AG09319 (cell line): ENCODE measurements at places on chromosomes 4 and X.

GRCh38 chrX:13198056-13198761, 121.6 kb downstream of the ATXN3L start:
- no peak for DNase-seq

GRCh38 chr4:9771034-9771433, 10.4 kb upstream of the DRD5 start:
- DNase-seq: no peak

GRCh38 chr4:155974476-155974749, 20.7 kb upstream of the CTSO start:
- no peak for DNase-seq

- DNase-seq: no peak
These were observed 21.7 kb upstream of the GEMIN8 start for GRCh38 chrX:14051416-14051815.

- DNase-seq: no peak
These were observed 4.5 kb downstream of the RAPGEF2 start for GRCh38 chr4:159107203-159107925.

- no peak for DNase-seq
These were observed 30.6 kb downstream of the WWC2 start for GRCh38 chr4:183129675-183130074.

DNA sequence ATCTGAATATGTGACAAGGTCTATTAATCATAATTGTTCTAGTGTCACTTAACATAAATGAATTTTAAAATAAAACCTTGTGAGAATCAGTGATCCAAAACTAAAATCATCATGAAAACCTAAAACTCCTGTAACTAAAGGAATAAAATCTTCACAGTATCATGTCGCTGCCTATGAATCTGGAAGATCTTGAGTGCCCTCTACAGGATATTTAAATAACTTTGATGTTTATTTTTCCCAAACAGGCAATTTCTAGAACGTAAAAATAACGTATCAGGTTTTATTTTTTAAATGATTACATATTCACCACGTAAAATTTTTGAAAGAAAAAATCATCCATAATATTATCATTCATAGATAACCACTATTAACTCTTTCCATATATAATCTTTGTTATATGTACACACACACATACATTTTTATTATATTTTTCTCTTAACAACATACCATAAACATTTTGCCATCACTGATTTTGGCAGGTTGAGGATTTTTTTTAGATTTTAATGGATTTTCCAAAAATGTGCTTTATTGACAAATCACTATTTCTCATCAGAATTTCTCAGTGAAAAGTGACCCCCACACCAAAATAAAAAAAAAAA, 79.6 kb downstream of the COMMD8 start:
- DNase-seq: no peak

- DNase-seq: no peak
These were observed 129.8 kb upstream of the TRIM2 start for GRCh38 chr4:153074486-153074885.

DNA sequence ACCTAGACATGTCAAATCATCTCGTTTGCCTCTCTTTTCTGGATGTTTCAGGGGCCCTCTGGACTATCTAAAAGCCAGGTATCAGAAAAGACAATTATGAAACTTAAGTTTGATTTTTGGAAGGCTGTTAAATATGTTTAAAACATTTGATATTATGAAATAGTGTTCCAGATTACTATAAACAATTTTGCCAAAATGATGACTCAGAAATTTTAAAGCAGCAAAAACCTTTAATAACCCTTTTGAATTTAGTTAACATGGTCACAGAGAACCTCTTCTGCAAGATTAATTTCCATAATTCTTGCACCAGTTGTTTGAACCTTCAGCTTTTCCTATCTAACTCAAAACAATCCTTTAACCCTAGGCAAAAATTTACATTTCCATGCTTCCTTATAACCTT, 18.8 kb upstream of the FAM47E start:
- DNase-seq: no peak

DNA sequence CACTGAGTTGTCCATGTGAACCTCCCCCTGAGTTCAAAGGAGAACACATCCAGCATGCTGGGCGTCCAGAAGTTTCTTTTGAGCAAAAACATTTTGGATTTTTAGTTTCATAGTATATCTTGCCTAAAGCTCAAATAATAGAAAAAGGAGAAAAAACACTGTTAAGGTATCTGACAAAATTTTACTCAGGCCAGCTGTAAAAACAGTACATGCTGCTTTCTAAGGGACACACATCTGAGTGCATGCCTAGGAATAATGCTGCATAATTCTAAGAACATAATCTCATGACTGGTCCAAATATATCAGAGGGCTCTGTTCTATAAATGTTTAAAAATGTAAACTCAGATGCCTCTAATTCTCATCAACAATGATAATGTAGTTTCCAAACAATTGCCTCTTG, 561.3 kb upstream of the INTU start:
- no peak for DNase-seq

DNA sequence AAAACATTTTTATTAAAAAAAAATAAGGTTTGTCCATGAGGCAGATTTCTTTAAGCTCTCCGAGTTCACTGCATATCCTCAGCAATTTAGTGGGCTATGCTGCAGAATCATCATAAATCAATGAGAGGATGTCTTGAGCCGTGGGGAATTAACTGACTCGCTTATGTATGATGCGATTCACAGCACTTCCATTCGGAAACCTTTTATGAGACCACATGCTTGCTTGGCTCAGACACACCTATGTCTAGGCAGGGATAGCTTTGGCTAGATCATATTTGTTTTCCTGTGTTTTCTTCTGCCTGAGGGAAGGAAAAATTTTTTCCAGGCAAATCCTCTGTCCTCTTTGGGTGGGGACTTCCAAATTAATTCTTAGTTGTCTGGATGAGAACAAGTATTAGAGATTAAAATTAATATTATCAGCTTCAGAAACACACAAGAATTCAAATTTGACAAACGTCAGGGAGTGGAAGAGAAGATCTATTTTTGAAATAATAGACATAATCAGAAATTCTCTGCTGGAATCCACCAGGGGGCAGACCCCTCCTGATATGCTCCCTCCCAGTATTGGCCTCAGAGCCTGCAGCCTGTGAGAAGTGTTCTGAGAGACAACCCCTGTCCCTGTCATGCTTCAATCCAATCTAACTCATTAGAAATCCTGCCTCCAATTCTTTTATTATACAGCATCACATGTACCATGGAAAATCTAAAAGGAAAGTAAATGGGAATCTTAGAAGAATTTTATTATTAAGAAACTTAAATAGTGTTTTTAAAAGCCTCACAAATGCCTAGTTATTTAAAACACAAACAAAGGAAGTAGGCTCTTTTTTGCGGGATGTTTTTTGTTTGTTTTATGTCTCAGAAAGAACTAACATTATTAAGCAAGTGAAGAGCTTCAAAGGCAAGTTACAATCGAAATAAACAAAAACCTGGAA, 345.1 kb upstream of the TACR3 start:
- DNase-seq: no peak

DNA sequence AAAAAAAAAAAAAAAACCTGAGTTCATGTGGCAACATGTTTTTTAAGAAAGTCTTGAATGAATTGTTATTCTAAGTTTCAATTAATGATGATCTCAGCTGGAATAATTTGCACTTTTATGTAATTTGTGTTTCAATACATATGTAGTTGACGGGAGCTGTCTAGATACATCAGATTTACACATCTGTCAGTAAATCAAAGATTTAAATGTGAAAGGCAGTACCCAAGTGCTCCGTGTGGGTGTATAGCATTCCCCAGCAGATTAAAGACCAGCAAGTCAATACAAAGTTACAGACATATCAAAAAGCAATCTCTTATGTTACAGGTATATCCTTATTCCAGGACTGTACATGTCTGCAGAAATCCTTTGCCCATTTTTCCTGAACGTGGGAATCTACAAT, 35.2 kb downstream of the SYNPO2 start:
- DNase-seq: no peak

GRCh38 chr4:169383724-169384123, 113.0 kb upstream of the SH3RF1 start:
- DNase-seq: peak; percentile 69

DNA sequence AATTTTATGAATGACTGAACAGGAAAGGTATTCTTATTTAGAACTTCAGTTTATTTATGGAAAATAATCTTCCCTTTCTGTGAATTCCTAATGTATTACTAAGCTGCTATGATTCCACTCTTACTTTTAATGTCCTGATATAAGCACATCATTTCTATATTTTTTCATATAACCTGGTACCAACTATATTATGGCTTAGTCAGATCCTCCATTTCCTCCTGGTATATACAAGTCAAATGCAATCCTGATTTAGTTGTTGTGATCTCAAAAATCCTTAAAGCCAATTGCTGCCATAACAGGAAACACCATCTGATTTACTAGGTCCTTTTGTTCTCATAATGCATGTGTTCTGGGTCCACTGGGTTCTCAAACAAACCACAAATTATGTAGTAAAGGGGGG, 26.8 kb downstream of the TRMT2B start:
- DNase-seq: no peak

DNA sequence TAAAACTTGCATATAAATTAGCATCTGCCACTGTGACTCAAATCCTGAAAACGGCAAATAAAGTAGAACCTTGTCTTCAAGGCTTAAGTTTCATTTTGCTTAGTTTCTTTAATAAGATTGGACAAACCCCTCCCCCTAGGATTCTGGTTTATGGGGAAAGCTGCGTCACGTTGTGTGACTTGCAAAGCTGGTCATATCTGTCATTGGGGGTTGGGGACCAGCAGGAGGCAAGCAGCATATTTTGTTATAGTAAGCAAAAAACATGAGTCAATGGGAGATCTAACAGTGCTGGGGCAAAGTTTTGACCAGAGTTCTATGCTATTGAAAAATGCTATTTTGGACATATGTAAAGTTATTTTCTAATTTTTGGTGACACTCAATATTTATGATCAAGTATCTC, 407.3 kb downstream of the PCDH18 start:
- peak; percentile 54 for DNase-seq

- no peak for DNase-seq
These were observed 132.8 kb upstream of the STIM2 start for GRCh38 chr4:26727844-26728243.

DNA sequence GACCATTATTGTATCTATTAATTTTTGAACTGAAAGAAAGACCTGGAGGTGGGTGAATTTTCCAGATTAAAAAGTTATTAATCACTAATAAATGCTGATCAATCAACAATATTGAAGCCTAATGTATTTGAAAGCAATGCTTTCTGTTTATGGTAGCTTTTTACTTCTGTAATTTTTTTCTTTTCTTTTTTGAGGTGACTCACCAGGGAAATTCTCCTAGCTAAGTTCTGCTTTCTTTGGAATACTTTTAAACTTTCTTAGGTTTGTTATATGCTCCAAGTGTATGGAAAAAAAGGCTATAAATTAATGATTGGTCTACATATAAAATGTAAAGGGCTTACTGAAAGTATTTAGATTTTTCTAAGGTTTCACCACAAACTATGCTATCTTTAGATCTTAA, 94.2 kb downstream of the MBNL3 start:
- no peak for DNase-seq

GRCh38 chr4:55654131-55654530, 18.0 kb upstream of the NMU start:
- DNase-seq: no peak
